ENCODE measurements at places on chromosomes 2 and 18.

GRCh38 chr18:3104190-3105054 lies 91.5 kb upstream of the LPIN2 start:
- DNase-seq = no peak

DNA sequence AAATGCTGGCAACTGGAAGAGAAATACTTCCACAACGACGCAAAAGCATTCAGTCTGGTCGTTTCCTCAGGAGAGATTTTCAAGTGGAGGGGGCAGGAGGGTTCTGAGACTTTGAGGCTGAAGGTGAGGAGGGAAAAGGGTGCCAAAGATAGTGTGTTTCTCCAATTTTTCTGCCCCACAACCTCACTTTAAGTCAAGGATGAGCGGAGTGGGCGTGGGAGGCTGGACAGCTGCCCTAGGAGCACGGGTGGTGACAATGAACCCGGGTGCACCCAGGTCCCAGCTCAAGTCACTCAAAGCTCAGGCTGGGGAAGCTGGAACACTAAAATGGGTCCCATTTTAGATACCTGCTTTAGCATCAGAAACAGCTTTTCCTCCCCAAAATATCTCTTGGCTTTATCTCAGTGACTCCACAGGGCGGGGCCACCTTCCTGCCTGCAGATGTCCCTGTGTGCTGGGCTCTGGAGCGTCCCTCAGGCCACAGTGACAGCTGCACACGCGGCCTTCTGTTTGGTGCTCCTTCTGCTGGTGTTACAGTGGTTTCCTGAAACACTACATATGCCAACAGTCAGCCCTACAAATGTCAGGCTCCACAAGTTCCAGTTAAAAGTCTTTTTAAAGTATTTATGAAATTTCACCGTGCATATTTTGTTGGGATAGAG lies 1.4 kb upstream of the MBP start:
- no peak for DNase-seq

- DNase-seq = no peak
Measured at GRCh38 chr18:72826736-72827135, 41.1 kb downstream of the NETO1 start.

- DNase-seq = no peak
Measured at GRCh38 chr18:46445522-46446313, 211.3 kb downstream of the LOXHD1 start.

- DNase-seq = no peak
Measured at GRCh38 chr2:30237239-30237965, 6.1 kb downstream of the LBH start.

DNA sequence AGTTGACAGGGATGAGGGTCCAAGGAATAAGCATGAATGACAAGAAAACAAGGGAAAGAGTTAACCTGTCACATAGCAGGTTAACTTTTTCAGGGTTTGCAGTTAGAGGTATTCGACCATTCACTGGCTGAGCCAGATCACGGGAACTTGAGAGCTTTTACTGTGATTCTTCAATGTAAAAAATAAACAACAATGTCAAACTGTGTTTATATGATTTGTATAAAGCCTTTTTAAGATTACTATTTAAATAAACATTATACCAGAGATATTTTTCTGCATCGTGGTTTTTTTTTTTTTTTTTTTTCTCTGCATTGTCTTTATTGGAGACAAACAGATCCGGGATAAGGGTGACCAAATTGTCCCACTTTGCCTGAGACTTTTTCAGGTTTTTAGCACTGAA lies 115.6 kb downstream of the NRP2 start:
- DNase-seq = no peak

DNA sequence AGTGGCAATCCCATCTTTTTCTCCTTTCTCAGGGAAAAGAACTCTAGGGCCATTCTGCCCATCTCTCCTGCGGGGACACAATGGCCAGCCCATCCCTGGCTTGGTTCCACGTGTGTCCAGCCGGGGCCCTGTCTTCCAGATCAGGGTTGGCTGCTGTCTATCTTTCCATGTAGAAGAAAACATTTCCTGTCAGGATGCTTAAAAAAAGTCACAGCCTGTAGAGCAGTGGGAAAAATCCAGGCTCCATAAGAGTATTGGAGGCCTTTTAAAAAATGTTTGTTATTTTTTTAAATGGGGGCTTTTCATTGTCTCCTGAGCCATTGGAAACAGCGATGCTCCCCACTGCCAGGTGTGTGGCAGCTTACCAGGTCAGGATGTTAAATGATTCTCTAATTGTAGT lies 105.6 kb downstream of the TGFA start:
- no peak for DNase-seq

All from uterus (tissue), 4 donors.